ENCODE measurements at places on chromosomes 1 and 21.
A peak's percentile ranks its signal among the peaks of the same experiment; 100 is the strongest.

- no peak for DNase-seq
These were observed 42.7 kb downstream of the TAS1R2 start for GRCh38 chr1:18816808-18817207.

GRCh38 chr1:155007251-155007828 is 4.7 kb downstream of the ZBTB7B start:
- DNase-seq = no peak

- no peak for DNase-seq
These were observed 34.4 kb upstream of the MAB21L3 start for GRCh38 chr1:116076831-116077230.

DNA sequence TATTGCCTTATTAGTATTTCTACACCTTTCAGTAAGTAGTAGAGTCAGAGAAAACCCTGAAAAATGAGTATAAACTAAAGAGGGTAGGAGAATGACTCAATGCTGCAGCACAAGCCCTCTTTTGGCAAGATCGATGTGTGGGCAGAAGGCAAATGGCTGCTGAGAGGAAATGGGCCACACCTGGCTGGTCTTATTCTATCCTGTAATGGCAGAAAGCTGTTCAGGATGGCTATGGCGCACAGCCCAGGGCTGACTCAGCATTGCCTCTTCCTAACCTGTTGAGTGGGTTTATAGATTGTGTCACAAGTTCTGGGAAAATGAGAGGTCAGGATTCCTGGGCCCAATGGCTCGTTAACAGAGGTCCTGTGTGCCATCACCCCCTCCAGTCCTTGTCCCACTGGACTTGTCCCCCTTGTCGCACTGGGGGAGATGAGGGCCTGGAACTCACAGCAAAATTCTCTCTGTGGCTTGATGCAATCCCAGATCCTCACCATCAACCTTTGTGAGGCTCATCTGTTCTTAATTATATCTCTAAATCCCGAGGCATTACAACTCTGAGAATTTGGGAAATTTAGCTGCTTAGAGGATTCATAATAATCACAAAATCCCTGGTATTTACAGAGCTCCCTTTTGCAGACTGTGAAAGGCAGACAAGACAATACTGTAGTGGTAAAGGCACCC is 13.2 kb downstream of the HMGB4 start:
- DNase-seq = no peak

DNA sequence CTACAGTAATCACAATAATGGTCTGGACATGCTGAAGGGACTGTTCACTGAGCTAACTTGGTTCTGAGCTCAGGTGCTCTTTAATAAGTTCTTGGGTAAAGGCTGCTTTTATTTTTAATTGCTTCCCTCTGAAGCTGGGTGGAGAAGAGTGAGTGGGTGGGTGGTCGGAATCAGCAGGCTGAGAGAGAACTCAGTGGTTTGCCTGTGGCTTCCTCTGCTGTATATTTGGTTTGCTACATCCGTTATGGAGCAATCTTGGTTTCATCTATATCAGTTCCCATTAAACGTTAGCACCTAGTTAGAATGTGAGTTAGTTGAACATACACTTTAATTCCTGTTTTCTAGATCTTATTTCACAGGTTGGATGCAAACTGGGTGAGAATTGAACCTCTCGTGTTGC is 23.3 kb downstream of the CNIH4 start:
- DNase-seq = no peak

DNA sequence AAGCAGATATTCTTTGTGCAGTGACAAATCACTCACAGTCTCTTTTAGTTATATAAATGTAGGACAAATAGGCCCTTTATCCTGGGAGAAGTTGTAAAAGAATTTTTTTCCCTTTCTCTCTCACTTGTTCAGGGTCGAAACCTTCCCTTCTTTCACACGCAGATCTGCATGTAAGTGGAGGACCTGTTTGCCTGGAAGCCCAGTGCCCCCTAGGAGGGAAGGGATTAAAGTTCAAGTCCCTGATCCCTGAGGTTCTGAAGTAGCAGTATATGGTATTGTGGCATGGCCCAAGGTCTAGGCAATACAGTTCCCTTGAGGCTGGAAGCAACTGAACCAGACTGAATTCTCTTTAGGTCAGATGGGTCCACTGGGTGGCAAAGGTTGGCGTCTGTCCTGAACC is 48.6 kb upstream of the PTGFRN start:
- DNase-seq = no peak

DNA sequence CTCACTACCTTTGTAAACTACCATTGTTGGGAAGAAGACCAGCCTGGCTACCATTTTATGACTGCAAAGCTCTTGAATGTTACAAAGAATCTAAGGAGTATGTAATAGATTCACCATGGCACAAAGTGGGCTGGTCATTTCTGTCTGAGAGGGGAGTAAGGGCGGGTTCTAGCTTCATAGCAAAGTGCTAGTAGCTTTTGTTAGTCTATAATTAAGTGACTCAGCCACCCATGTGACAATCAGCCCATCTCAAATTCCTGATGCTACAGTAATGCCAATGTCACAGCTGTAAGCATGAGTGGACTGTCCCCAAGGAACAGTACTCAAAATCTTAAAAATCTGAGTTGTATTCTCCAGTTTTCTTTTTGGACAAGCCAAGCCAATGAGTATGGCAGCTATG is 15.4 kb upstream of the OTUD3 start:
- DNase-seq = no peak

- no peak for DNase-seq
These were observed 58.4 kb upstream of the TENT5B start for GRCh38 chr1:27071049-27071416.

DNA sequence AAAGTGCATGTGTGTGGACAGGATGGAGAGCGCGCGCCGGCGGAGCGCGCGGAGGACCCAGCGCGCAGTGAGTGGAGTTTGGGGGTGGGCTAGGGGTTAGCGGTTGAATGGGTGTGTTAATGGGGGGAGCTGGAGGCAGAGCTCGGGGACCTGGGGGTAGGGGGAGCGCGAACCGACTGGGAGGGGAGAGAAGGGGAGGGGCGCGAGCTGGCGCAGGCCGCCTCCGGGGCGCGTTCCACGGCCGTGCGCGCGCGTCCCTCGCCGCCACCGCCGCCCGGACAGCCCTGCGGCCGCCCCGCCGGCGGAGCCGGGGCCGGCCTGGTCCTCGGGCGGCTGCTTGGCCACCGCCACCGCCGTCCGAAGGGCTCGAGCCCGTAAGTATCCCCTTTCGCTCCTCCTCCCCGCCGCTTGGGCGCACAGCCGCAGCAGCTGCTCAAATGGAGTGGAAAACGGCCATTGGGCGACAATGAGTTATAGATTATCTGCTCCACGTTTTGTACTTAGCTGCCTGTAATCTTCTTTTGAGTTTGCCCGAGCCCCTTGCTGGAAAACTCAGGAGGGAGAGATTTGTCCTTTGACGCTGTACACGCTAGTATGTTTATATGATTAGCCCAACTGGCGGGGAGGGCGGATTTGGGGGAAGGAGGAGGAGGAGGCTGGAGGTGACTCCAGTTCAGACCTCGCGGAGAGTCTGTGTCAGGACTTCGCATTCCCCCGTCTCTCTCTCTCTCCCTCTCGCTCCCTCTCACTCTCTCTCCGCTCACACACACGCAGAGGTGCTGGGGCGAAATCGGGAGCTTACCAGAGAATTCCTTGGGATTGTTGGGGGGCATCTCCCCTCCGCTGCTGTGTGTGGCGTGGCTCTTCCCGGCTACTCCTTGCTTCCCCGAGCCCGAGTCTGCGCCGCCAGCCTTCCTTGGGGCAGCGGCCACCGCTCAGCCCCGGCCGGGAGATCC is at the start of gene ADGRL2:
Gene ADGRL2 (plus strand): TSS at position 240 of the 956 bp plus-strand sequence. CDS start 36,051 bp downstream, outside the sequence.
- peak; percentile 81 for DNase-seq

DNA sequence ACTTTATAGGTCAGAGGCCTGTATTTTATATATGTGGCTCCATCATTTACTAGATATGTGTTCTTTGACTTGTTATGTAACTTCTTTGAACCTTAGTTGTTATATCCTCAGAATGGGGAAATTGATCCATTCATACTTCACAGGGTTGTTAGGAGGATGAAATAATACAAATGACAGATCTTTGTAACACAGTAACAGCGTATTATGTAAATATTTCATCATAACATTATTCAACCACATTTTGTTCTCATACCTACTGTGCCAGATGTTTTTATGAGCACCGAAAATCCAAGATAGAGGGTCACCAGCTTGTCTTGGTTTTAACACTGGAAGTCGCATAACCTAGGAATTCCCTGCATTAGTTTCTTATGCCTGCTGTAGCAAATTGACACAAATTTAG is 3.3 kb downstream of the SUCO start:
- DNase-seq = no peak

All from ureter (tissue), 1 donor.